Activated T-helper 2 cell treated with anti-CD3 and anti-CD28 coated beads, Interferon-gamma antibody, Interleukin-2, Interleukin-4, amounts not matched to agents 10 μg/mL and 5 μg/mL and 100 μg/mL, durations not matched to agents 14 hours and 24 hours and 36 hours (primary cell): ENCODE measurements at places on chromosomes 2 and 18. TPM values are rescaled to one million over a fixed set of nuclear protein-coding genes. Genes with fewer than 3 reads are reported as not detected.

MAP2 gene
- total RNA-seq: not detected in 2 replicates

IMPA2 gene
- total RNA-seq: 17.4 and 22.2 TPM in 2 replicates

TRIM43 gene
- total RNA-seq: 0.11 and 0.25 TPM in 2 replicates

UGT1A4 gene
- not detected in 2 replicates for total RNA-seq

ZSWIM2 gene
- total RNA-seq: not detected in 2 replicates

RBBP8 gene
- 92.8 and 94.5 TPM in 2 replicates for total RNA-seq

CDH2 gene
- 0.07 TPM in 1 of 2 replicates, not detected in the other for total RNA-seq

DNA sequence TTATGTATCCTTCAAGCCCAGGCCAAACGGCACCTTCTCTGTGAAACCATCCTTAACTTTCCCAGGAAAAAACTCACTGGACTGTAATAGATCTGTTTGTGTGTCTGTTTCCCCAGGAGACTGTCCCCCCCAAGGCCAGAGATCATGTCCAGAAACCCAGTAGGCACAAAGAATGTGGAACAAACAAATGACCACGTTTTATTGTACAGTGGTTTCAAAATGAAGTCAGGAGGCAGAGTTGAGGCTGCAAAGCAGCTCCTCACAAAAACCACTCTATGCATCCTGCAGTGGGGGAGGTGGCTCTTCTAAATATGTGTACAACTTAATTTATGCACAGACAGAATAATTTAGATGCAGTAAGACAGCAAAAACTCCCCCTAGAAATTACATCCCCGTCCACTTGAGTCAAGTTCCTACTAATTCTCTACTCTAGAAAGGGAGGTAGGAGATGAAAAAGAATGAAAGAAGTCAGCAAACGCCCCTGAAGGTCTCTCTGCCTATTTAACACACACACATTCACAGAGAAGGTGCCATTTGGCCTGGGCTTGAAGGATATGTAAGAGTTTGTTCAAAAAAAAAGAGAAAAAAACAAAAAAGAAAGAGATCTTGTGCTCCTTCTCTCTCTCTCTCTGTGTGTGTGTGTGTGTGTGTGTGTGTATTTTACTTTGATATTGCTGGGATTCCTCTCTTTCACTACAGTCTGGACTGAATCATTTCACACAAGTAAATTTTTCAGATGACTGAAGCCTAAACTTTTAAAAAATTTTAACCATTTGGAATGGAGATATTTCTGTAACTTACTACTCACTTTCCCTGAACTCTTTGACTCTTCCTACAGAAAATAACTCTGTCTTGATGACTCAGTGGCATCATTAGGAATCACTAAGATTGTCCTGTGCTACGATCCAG, 19.5 kb downstream of the BCL2 start:
- H3K36me3 ChIP-seq: peaks cover 85% of the 10 kb centered on the region
- no peaks in the 10 kb centered on the region for H3K27me3 ChIP-seq
- peaks cover 79% of the 10 kb centered on the region for H3K4me1 ChIP-seq
- peak overlapping the region; percentile 94 for H3K27ac ChIP-seq

DNA sequence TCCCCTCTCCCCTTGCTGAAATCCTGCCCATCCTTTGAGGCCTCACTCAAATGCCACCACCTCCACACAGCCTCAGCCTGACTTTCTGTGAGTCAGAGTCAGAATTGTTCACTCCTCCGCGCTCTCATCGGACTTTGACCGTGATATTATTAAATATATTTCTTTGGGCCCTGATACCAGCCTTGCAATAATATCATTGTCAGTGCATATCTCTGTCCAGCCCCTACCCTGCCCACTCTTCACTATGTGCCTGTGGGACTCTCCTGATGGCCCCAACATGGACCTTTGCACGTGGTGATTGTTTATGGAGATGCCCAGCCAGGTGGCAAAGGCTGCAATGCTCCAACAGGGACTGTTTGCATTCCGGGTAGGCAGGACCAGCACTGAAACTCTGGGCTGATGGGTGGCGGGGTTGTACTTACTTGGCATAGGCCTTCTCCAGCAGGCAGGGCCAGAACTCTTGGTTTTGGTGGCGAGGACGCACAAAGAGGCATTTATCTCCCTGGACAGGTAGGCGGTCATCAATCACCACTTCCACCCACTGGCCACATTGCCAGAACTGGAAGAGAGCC, 37.3 kb downstream of the CAPN13 start:
- no peak overlapping the region for H3K4me3 ChIP-seq
- DNase-seq: no peak
- no peaks in the 10 kb centered on the region for H3K36me3 ChIP-seq
- H3K4me1 ChIP-seq: no peaks in the 10 kb centered on the region
- H3K27ac ChIP-seq: no peak overlapping the region

DNA sequence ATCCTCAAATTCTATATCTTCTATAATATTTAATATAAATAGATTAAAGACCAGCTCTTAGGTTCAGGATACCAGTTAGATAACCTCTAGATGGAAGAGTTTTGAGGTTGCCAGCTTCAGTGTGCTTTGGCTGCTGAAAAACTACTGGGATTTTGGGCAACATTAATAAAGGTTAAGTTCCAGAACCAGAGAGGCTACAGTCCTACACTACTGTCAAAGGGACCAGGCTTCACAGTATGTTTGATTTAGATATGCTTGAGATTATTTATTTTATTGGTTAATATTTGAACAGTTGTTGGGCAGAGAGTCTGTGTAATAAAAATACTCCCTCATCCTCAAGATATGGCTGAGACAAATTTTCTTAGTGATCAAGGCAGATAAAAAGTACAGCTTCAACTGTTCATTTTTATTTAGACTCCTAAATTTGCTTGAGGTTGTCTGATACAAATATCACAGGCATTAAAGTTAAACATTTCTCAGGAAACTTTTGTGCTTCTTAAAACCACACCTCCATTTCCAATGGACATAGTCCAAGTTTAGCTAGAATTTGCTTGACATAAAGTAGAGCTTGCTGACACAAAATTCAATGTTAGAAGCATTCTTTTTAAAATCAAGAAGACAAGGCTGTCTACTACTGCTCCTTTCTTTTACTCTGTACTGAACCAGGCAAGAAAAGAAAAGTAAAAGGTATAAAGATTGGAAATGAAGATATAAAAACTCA, 19.7 kb upstream of the TMEM17 start:
- DNase-seq: no peak
- H3K27ac ChIP-seq: no peak overlapping the region
- no peaks in the 10 kb centered on the region for H3K36me3 ChIP-seq

- H3K4me3 ChIP-seq: no peak overlapping the region
- no peaks in the 10 kb centered on the region for H3K4me1 ChIP-seq
- no peaks in the 10 kb centered on the region for H3K36me3 ChIP-seq
Observed at GRCh38 chr2:186718122-186718521, 24.3 kb downstream of the FAM171B start.
